Myocyte (in vitro differentiated cells): ENCODE measurements at places on chromosomes 1 and 21. TPM values are rescaled to one million over a fixed set of nuclear protein-coding genes. Genes with fewer than 3 reads are reported as not detected.

Gene CRABP2
- total RNA-seq = 5.3 and 6.2 TPM in 2 replicates

Gene KRTAP22-1
- total RNA-seq = not detected in 2 replicates

Gene DENND2C
- 11.3 and 17.1 TPM in 2 replicates for total RNA-seq

Gene FCRL4
- not detected in 2 replicates for total RNA-seq

Gene CLEC20A
- total RNA-seq = not detected in 2 replicates

Gene SLC37A1
- total RNA-seq = not detected in 2 replicates

Gene LRRC3
- total RNA-seq = not detected in 2 replicates

Gene GPR52
- 0.19 TPM in 1 of 2 replicates, not detected in the other for total RNA-seq

Gene AMY1A
- not detected in 2 replicates for total RNA-seq

Gene AMY2A
- total RNA-seq = not detected in 2 replicates

Gene OR2T35
- not detected in 2 replicates for total RNA-seq

Gene EFNA3
- total RNA-seq = 0.56 and 0.88 TPM in 2 replicates

Gene CELF3
- not detected in 2 replicates for total RNA-seq

Gene FCRL6
- not detected in 2 replicates for total RNA-seq

Gene PODN
- total RNA-seq = 0.48 and 2.1 TPM in 2 replicates

Gene RIPK4
- not detected in 2 replicates for total RNA-seq

Gene VSIG8
- not detected in 2 replicates for total RNA-seq

Gene KPRP
- not detected in 2 replicates for total RNA-seq

Gene FAM151A
- total RNA-seq = not detected in 2 replicates

Gene DIRAS3
- 5.7 and 6.3 TPM in 2 replicates for total RNA-seq

Gene RSPH1
- not detected in 2 replicates for total RNA-seq

Gene CDCA8
- 0.05 and 0.26 TPM in 2 replicates for total RNA-seq

Gene GPR37L1
- not detected in 2 replicates for total RNA-seq

Gene ADAM30
- not detected in 2 replicates for total RNA-seq

Gene IL19
- total RNA-seq = not detected in 2 replicates

Gene UMODL1
- total RNA-seq = not detected in 2 replicates

Gene TMIGD3
- not detected in 2 replicates for total RNA-seq

Gene NFASC
- total RNA-seq = 0.80 and 1.1 TPM in 2 replicates

Gene CFAP107
- total RNA-seq = not detected in 2 replicates

Gene FMO1
- 0.08 TPM in 1 of 2 replicates, not detected in the other for total RNA-seq

Gene GPX7
- total RNA-seq = 33.8 and 103 TPM in 2 replicates

Gene HSPB7
- total RNA-seq = 38.7 and 94.0 TPM in 2 replicates

Gene ZYG11A
- 0.10 TPM in 1 of 2 replicates, not detected in the other for total RNA-seq

Gene KRTAP19-5
- total RNA-seq = not detected in 2 replicates

Gene CGN
- 0.21 TPM in 1 of 2 replicates, not detected in the other for total RNA-seq

Gene LDLRAD1
- not detected in 2 replicates for total RNA-seq

Gene SPRR2E
- total RNA-seq = not detected in 2 replicates

Gene ORC1
- 0.11 and 0.42 TPM in 2 replicates for total RNA-seq

Gene TMPRSS3
- not detected in 2 replicates for total RNA-seq

Gene GBP7
- not detected in 2 replicates for total RNA-seq

Gene ANGPTL3
- not detected in 2 replicates for total RNA-seq

Gene NKAIN1
- 0.05 and 0.13 TPM in 2 replicates for total RNA-seq

Gene SYT2
- total RNA-seq = not detected in 2 replicates

Gene NIBAN1
- total RNA-seq = 0.10 and 0.40 TPM in 2 replicates

Gene TEX38
- not detected in 2 replicates for total RNA-seq

Gene TTLL7
- 35.2 and 41.0 TPM in 2 replicates for total RNA-seq

Gene EXTL1
- 12.8 and 20.1 TPM in 2 replicates for total RNA-seq

Gene C4BPA
- total RNA-seq = not detected in 2 replicates

Gene IGSF3
- total RNA-seq = 3.8 and 4.2 TPM in 2 replicates

Gene CD5L
- total RNA-seq = not detected in 2 replicates

Gene C1orf226
- total RNA-seq = 1.0 and 1.8 TPM in 2 replicates

Gene ARHGAP29
- total RNA-seq = 4.4 and 5.7 TPM in 2 replicates

Gene NBPF3
- 3.5 and 8.2 TPM in 2 replicates for total RNA-seq

Gene SLAMF8
- 0.05 TPM in 2 replicates for total RNA-seq

Gene RSRP1
- total RNA-seq = 83.7 and 87.6 TPM in 2 replicates

Gene COL8A2
- total RNA-seq = 3.2 and 3.9 TPM in 2 replicates

Gene TMEM240
- not detected in 2 replicates for total RNA-seq

Gene TTC24
- 0.19 TPM in 1 of 2 replicates, not detected in the other for total RNA-seq
